Activated CD4-positive, alpha-beta T cell treated with anti-CD3 and anti-CD28 coated beads, Interleukin-2, amount 50 U/mL, for 4 hours (primary cell): ENCODE measurements at places on chromosomes 16 and 17.

DNA sequence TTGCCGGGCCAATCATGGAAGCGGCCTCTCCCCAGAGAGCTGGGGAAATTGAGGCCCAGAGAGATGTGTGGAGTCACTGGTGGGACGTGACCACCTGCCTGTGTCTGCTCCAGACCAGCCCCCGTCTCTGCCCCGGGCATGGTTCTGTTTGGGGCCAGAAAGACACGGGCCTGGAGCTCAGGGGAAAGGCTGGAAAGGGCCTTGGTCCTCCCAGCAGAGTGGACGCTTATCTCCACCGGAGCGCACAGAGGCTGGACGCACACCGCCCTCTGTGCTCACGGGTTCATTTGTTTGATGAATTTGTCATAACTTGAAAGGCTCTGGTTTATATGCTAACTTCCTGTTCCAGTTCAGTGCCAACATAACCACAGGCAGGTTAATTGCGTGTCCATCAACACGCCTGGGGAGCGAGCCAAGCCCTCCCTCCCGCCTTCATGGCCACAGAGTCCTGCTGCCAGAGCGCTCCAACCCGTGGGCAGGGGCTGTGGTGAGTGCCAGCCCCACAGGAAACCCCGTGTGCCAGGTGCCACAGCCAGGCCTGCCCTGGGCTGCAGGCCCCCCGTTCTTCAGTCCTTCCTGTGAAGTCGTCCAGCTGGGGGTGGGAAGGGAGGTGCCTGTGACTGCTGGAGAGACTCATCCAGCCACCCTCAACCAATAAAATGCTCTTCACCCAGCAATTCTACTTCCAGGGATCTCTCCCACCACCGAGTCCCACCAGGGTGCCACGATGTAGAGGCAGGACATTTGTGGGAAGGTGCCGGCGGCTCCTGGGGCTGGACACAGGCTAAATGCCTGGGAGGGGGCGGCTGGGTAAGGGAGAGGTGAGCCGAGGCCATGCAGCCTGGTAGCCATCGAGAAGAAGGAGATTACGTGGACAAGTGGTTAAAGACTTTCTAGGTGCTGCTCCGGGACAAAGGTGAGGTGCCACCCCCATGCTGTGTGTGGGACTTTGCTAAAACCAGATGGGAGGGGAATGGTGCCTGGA lies 29.4 kb upstream of the BAHCC1 start:
- no peak for DNase-seq

DNA sequence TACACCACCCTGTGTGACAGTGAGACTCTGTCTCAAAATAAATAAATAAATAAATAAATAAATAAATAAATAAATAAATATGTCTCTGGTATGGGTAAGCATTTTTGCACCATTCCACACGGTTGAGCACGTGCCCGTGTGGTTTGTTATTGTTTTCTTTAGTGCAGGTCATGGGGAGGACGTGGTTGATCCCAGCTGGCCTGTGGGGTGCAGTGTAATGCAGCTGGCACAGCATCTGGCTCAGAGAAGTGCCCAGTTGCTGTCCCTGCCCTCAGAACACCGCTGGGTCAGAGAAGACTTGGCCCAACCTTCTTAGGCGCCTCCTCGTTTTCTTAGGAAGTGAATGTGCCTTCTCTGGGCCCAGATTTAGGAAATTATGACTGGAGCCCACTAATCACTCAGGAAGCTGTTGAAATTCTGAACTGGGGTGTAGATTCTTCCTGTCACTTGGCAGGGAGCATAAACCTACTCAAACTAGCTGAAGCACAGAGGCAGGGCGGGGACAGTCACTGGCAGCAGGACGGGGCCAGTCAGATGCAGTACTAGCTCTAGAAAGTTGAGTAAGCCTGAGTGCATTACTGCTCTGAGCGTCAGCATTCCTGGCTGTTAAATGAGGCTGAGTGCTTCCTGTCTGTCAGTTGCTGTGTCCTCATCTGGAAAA lies 85.9 kb downstream of the SNX29 start:
- DNase-seq: no peak

GRCh38 chr16:87657621-87658192 lies 55.4 kb downstream of the JPH3 start:
- DNase-seq: no peak

GRCh38 chr16:19901164-19901563 lies 16.5 kb upstream of the GPRC5B start:
- DNase-seq: no peak

GRCh38 chr17:50211249-50212120 lies 10.1 kb upstream of the COL1A1 start:
- DNase-seq: no peak

DNA sequence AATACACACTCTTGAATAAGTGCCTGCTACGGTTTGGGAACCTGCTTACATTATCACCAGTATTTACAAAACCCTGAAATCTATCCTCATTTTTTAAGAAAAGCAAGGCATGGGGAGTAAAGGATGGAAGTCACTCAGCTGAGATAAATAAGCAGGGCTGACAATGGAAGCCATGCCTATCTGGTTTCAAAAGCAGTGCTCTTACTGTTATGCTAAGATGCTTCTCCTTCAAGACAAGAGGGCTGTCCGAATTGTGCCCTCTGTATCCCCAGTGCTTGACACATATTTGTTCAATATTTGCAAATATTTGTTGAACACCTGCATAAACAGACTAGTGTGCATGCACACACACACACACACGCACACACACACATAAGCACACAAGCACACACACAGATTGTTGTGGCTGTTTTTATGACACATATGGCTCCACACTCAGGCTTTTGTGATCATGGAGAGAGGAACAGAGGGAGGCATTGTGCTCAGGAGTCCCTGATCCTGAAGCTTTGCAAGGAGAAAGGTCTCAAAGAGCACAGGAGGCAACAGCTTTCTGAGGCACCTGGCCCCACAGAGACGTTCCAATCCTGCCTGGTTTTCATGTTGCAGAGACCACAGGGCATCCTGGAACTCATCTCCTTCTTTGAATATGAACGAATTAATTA lies 401.6 kb upstream of the CDH11 start:
- no peak for DNase-seq
